ENCODE measurements at places on chromosomes 16 and 17. TPM values are rescaled to one million over a fixed set of nuclear protein-coding genes. Genes with fewer than 3 reads are reported as not detected.

Gene FSCN2
- 13.3 TPM for total RNA-seq

Gene ETV4
- total RNA-seq, result 5.6 TPM

Gene DOK4
- 79.0 TPM for total RNA-seq

Gene GPR142
- total RNA-seq, result not detected

Gene PRRT2
- 25.5 TPM for total RNA-seq

Gene FKBP10
- total RNA-seq, result 371 TPM

Gene CD300H
- total RNA-seq, result not detected

Gene RPL38
- total RNA-seq, result 1,079 TPM

Gene TNFRSF17
- not detected for total RNA-seq

Gene APOH
- not detected for total RNA-seq

GRCh38 chr17:46027048-46027975 lies 28.3 kb downstream of the STH start:
- no peak for DNase-seq
- no peak overlapping the region for H3K4me3 ChIP-seq
- H3K27me3 ChIP-seq, result no peaks in the 10 kb centered on the region
- H3K4me1 ChIP-seq, result no peaks in the 10 kb centered on the region
- peaks cover 42% of the 10 kb centered on the region for H3K36me3 ChIP-seq

GRCh38 chr17:54494721-54495715 lies 405.6 kb upstream of the TOM1L1 start:
- no peaks in the 10 kb centered on the region for H3K36me3 ChIP-seq
- no peak for DNase-seq
- no peak overlapping the region for H3K4me3 ChIP-seq
- H3K27ac ChIP-seq, result no peak overlapping the region

DNA sequence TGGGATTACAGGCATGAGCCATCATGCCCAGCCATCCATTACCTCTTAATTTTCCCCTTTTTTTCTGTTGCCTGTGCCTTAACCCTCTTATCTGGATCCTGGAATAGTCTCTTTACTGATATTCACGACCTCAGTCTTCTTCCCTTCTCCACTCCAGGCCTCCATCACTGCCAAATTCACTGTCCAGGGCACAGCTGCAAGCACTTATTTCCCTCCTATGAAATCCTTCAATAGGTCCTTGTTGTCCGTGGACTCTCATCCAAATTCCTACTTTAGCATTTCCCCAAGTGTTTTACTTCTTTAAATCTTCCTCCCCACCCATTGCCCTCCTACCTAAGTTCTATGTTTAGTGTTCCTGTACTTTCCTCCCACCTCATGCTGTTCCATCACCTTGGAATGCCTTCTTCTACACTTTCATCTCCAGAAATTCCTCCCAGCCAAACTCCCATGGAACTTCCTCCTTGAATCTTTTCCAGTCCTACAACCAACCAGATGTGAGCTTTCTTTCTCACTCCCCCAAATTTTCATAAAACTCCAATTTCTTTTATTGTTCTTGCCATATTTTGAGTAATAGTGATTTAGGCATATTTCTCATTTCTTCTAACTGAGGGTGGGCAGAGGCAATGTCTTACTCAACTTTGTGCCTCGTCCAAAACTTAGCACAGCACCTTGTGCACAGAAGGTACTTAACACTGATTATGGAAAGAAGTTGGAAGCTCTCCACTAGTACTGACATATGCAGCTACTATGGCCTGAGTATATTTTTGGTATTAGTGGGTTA lies 35.3 kb downstream of the FAM20A start:
- no peaks in the 10 kb centered on the region for H3K27me3 ChIP-seq
- H3K36me3 ChIP-seq, result no peaks in the 10 kb centered on the region
- H3K27ac ChIP-seq, result no peak overlapping the region

DNA sequence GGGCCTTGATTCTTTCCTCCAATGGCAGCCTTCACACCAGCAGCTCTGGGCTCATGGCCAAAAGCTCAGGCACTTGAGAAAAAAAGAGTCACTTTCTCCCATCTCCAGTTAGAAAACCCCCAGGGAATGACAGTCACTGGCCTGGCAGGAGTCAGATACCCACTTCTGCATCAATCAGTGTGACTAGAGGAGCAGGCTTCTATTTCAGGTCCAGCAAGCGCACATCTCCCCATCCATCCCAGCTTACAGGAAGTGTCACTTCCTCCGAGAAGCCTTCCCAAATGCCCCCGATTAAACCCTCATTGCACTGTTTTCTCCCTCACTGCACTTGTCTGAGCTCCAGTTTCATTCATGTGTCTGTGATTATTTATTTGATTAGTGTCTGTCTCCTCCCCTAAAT lies 30.4 kb upstream of the CCL1 start:
- no peak for DNase-seq
- H3K27me3 ChIP-seq, result peaks cover 51% of the 10 kb centered on the region
- no peak overlapping the region for H3K27ac ChIP-seq
- no peak overlapping the region for H3K4me3 ChIP-seq

DNA sequence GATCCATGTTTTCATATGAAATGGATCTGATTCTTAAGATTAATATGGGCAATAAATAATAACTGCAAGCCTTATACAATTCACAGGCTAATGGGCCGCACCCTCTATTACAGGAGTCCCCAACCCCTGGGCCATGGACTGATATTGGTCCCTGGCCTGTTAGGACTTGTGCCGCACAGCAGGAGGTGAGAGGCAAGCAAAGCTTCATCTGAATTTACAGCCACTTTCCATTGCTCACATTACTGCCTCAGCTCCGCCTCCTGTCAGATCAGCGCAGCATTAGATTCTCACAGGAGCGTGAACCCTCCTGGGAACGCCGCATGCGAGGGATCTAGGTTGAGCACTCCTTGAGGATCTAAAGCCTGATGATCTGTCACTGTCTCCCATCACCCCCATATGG lies 26.8 kb downstream of the METTL16 start:
- H3K36me3 ChIP-seq, result peaks cover 3% of the 10 kb centered on the region
- H3K27me3 ChIP-seq, result no peaks in the 10 kb centered on the region
- peak overlapping the region; percentile 15 for H3K27ac ChIP-seq
- peaks cover 12% of the 10 kb centered on the region for H3K4me1 ChIP-seq
- no peak overlapping the region for H3K4me3 ChIP-seq

GRCh38 chr16:70661534-70661917 lies 15.2 kb downstream of the IL34 start:
- H3K4me3 ChIP-seq, result no peak overlapping the region
- H3K27ac ChIP-seq, result peak overlapping the region; percentile 39
- peaks cover 10% of the 10 kb centered on the region for H3K36me3 ChIP-seq
- no peak for DNase-seq

GRCh38 chr17:57385975-57386374 lies 129.7 kb downstream of the MSI2 start:
- no peak overlapping the region for H3K27ac ChIP-seq
- peaks cover 2% of the 10 kb centered on the region for H3K4me1 ChIP-seq
- peaks cover 37% of the 10 kb centered on the region for H3K36me3 ChIP-seq
- no peak overlapping the region for H3K4me3 ChIP-seq
- H3K27me3 ChIP-seq, result no peaks in the 10 kb centered on the region

GRCh38 chr16:72247821-72248253 lies 75.9 kb upstream of the PMFBP1 start:
- no peak for DNase-seq
- no peak overlapping the region for H3K27ac ChIP-seq
- no peaks in the 10 kb centered on the region for H3K27me3 ChIP-seq
- H3K4me3 ChIP-seq, result no peak overlapping the region

DNA sequence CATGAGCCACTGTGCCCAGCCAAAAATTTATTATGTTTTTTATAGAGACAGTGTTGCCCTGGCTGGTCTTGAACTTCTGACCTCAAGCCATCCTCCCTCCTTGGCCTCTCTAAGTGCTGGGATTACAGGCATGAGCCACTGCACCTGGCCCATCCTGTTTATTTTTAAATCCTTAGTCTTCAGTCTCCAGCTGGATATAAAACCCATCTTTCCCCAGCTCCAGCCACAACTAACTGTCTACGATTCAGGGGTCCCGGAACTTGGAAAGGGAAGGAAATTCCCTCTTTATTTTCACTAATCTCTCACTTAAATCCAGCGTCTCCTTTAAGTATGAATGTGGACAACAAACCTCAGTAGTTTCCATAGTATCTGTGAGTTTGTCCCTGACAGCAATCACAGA lies 62.2 kb downstream of the IQCK start:
- no peaks in the 10 kb centered on the region for H3K27me3 ChIP-seq
- no peak overlapping the region for H3K4me3 ChIP-seq
- no peaks in the 10 kb centered on the region for H3K36me3 ChIP-seq
- DNase-seq, result no peak
- peak overlapping the region; percentile 64 for H3K27ac ChIP-seq

- H3K36me3 ChIP-seq, result no peaks in the 10 kb centered on the region
- no peak overlapping the region for H3K27ac ChIP-seq
- H3K27me3 ChIP-seq, result no peaks in the 10 kb centered on the region
- H3K4me3 ChIP-seq, result no peak overlapping the region
- H3K4me1 ChIP-seq, result no peaks in the 10 kb centered on the region
Observed at GRCh38 chr17:3447625-3448024, 14.0 kb upstream of the OR1E2 start.

DNA sequence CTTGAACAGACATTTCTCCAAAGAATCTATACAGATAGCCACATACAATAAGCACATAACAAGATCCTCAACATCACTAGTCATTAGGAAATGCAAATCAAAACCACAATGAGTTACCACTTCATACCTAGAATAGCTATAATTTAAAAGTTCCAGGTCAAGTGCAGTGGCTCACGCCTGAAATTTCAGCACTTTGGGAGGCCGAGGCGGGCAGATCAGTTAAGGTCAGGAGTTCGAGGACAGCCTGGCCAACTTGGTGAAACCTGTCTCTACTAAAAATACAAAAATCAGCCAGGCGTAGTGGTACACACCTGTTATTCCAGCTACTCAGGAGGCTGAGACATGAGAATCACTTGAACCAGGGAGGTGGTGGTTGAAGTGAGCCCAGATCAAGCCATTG lies 19.9 kb downstream of the RANBP10 start:
- peaks cover 10% of the 10 kb centered on the region for H3K36me3 ChIP-seq
- no peaks in the 10 kb centered on the region for H3K4me1 ChIP-seq
- no peak overlapping the region for H3K4me3 ChIP-seq
- no peak overlapping the region for H3K27ac ChIP-seq
- DNase-seq, result no peak

DNA sequence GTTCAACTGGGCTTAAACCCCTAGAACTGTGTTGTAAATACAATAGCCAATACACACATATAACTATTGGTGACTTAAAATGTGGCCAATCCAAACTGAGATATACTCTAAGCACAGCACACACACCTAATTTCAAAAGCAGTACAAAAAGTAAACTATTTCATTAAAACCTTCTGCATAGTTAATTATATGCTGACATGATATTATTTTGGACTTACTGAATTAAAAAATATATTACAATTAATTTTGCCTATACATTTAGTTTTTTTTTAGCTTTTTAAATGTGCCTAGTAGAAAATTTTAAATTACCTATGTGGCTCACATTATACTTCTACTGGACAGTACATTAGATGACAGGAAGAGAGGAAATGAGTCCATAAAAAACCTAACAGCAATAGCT lies 21.5 kb downstream of the MED13 start:
- no peak overlapping the region for H3K4me3 ChIP-seq
- no peak for DNase-seq
- H3K27ac ChIP-seq, result peak overlapping the region; percentile 53
- peaks cover 29% of the 10 kb centered on the region for H3K36me3 ChIP-seq
- no peaks in the 10 kb centered on the region for H3K27me3 ChIP-seq
- no peaks in the 10 kb centered on the region for H3K4me1 ChIP-seq

DNA sequence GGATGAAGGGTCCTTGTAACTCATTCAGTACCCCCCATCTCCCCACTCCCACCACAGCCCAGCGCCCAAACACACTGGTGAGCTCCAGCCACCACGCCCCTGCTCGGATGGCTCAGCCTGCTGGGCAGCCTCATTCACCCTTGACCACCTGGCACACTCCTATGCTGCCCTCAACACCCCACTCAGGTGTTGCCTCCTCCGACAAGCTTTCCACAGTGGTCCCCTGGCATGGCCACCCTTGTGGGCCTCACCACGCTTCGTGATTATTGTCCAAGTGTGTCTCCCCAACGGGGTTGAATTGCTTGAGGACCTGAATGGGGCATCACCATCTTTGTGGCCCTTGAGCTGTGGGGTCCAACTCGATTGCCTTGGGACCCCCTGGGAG lies 12.0 kb upstream of the DOC2B start:
- H3K4me3 ChIP-seq, result no peak overlapping the region
- peaks cover 5% of the 10 kb centered on the region for H3K27me3 ChIP-seq
- peaks cover 8% of the 10 kb centered on the region for H3K36me3 ChIP-seq
- H3K4me1 ChIP-seq, result peaks cover 44% of the 10 kb centered on the region

DNA sequence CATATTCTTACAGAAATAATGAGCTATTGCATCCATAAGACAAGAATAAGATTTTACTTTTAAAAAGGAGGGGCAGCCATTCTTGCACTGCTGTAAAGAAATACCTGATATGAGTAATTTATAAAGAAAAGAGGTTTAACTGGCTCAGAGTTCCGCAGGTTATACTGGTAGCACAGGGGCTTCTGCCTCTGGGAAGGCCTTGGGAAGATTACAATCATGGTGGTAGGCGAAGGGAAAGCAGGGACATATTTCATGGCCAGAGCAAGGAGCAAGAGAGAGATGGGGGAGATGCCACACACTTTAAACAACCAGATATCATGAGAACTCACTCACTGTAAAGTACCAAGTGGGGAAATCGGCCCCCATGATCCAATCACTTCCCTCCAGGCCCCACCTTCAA lies 20.9 kb upstream of the CSNK2A2 start:
- H3K27me3 ChIP-seq, result peaks cover 23% of the 10 kb centered on the region
- H3K36me3 ChIP-seq, result no peaks in the 10 kb centered on the region
- no peak for DNase-seq
- no peak overlapping the region for H3K27ac ChIP-seq
- H3K4me3 ChIP-seq, result no peak overlapping the region

- H3K4me1 ChIP-seq, result peaks cover 25% of the 10 kb centered on the region
- DNase-seq, result no peak
- peaks cover 7% of the 10 kb centered on the region for H3K27me3 ChIP-seq
- no peak overlapping the region for H3K4me3 ChIP-seq
- peaks cover 16% of the 10 kb centered on the region for H3K36me3 ChIP-seq
Observed at GRCh38 chr16:85908889-85909589, 10.1 kb downstream of the IRF8 start.
